ENCODE measurements at places on chromosomes 3 and 15.

- no peak for DNase-seq
Observed at GRCh38 chr3:46093966-46094365, 66.7 kb upstream of the XCR1 start.

DNA sequence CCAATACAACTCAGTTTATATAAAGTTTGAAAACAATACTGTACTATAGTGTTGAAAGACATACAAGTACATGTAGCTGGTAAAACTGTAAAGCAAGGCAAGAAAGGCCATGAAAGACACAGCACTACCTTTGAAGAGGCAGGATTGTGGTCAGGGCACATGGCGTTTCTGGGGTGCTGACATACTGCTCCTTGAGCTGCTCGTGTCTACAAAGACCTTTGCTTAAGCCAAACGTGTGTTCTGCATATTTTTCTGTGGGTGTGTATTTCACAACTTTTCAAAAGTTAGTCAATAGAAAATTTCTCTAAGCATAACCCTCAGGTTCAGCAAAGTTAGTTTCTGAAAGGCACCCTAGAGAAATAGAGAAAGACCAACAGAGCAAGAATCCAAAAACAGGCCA, 14.1 kb upstream of the TOPAZ1 start:
- DNase-seq, result no peak

GRCh38 chr3:54830658-54831057, 97.2 kb downstream of the LRTM1 start:
- DNase-seq, result no peak

- no peak for DNase-seq
Observed at GRCh38 chr15:100762913-100763834, 116.5 kb upstream of the ALDH1A3 start.

All from stimulated activated CD4-positive, alpha-beta T cell treated with anti-CD3 and anti-CD28 coated beads, Interleukin-4, amount 100 ng/mL, for 48 hours (primary cell).